Heart left ventricle (tissue), 16 donors: ENCODE measurements at places on chromosomes 12 and 14. TPM values are rescaled to one million over a fixed set of nuclear protein-coding genes. Genes with fewer than 3 reads are reported as not detected.

CLEC9A gene
- 0.24 TPM for total RNA-seq

MAP1LC3B2 gene
- 2.7 TPM for total RNA-seq

SRRM4 gene
- total RNA-seq = 0.57 TPM

GABARAPL1 gene
- 378 TPM for total RNA-seq

ARHGEF40 gene
- 16.1 TPM for total RNA-seq

BLTP3B gene
- total RNA-seq = 21.0 TPM

P3H3 gene
- 4.2 TPM for total RNA-seq

CLEC2B gene
- 4.4 TPM for total RNA-seq

STXBP6 gene
- 30.9 TPM for total RNA-seq

OR10G2 gene
- total RNA-seq = not detected

FBLN5 gene
- 40.3 TPM for total RNA-seq
